ENCODE measurements at places on chromosomes 3 and 15.

DNA sequence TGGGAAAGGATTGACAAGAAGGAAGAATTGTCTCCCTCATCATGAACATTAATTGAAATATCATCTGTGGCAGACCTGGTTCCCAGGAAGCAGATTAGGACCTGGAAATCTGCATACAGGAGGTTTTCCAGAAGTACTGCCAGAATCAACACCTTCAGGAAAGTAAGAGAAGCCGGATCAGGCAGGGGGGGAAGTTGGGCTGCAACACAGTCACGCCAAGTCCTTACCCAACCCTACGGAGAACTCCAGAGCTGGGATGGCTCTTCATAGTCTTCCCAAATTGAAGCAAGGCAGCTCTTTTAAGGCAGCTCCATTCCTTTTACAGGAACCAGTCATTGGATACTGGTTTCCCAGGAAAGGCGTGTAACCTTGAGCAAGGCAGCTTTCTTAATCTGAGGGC is 35.2 kb upstream of the BFSP2 start:
- no peak for DNase-seq

DNA sequence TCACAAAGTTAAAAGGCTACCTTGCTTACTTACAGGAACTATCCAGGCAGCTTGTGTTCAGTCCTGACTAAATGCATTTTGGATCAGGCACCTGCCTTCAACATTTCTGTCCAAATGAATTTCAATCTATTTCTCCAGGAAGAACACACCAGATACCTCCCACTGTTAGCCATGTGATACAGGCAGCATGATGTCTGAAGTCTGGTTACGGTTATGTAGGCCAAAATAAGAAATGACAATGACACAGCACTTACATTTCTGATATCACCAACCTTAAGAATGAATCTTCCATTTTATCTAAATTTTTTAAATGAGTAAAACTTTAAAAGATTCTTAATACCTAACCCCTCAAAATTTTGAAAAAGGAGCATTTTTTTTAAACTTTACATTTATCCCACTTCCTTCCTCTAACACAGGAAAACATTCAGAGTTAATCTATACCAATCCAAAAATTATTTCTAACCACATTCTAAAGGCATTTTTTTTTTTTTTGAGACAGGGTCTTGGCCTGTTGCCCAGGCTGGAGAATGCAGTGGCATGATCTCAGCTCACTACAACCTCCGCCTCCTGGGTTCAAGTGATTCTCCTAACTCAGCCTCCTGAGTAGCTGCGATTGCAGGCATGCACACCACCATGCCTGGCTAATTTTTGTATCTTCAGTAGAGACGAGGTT is at the start of gene MAP4:
MAP4 (minus strand) TSS at position 116 of the 673 bp plus-strand sequence. CDS start 17,556 bp downstream, outside the sequence.
- DNase-seq = no peak

- no peak for DNase-seq
These were observed 458.1 kb downstream of the TBL1XR1 start for GRCh38 chr3:176739159-176739558.

DNA sequence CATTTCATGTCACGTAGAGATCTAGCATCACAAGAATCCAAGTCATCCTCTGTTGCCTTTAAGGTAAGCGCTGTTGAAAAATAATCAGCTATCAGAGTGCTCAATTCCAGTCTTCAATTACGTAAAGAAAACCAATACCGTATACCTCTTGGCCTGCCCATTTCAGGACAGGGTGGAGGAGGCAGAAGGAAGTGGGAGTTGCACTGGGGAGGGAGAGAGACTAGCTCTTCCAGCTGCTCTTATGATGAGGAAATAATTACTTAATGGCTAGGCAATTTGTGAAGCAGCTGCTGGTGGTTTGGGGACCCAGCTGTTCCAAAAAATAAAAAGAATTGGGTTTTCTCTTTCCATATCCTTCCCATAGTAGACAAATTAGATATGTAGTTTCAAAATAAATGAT is 365.8 kb upstream of the MCTP2 start:
- no peak for DNase-seq

DNA sequence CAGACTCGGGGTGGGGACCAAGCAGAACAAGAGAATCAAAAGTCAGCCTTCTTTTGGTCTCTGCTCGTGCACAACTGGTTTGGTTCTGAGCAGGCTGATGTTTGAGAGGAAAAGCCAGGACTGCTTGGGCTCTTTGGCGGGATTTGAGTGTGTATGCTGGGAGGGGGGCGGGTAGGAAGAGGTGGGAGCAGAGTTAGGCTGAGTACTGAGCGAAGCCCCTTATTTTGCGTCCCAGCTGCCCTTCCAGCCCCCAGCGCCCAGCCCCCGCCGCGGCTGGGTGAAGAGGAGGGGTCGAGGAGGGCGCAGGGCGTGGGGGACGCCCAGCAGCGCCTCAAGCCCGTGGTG is 153.5 kb upstream of the GOLIM4 start:
- DNase-seq = no peak

DNA sequence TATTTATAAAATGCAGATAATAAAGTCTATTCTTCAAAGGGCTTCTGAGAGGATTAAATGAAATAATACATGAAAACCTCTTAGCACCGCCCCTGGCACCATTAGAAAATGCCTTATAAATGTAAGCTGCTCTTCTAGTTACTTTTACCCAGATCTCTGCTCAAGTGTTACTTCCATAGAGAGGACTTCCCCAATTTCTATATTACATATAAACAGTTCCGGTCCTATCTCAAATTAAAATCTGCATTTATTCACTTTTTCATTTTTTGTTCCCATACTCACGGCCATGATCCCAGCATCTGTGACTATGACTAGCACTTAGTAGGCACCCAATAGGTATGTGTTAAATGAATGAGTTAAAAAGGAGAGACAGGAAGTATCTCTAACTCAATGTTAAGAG is 890.9 kb upstream of the CFAP20DC start:
- no peak for DNase-seq

- peak; percentile 15 for DNase-seq
These were observed 4.0 kb upstream of the SMCO1 start for GRCh38 chr3:196518966-196519717.

DNA sequence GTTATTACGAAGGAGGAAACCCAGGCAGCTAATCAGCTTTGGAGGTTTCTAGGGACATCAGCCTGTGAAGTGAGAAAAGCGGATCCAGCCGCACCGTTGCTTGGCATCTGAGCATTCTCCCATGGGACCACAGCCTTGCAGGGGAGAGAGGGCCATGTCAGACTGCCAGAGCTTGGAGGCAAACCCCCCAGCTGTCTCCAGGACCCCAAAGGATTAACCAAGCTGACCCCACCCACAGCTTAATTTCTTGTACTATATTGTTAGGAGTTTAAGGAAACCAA is 5.1 kb downstream of the IGDCC3 start:
- DNase-seq = no peak

GRCh38 chr3:66039590-66039887 is 821 bp upstream of the MAGI1 start:
- DNase-seq = no peak

- DNase-seq = no peak
These were observed 253.2 kb downstream of the BBX start for GRCh38 chr3:107775974-107776373.

GRCh38 chr3:151445273-151446001 is 15.4 kb downstream of the IGSF10 start:
- no peak for DNase-seq

- DNase-seq = no peak
These were observed 30.3 kb downstream of the CLRN1 start for GRCh38 chr3:150942221-150942620.

- DNase-seq = no peak
These were observed 142.8 kb downstream of the TGFBR2 start for GRCh38 chr3:30749230-30749629.

- no peak for DNase-seq
These were observed 253.4 kb downstream of the VGLL3 start for GRCh38 chr3:86737517-86737916.

- DNase-seq = no peak
These were observed 1.3 kb downstream of the NGLY1 start for GRCh38 chr3:25781758-25782594.

DNA sequence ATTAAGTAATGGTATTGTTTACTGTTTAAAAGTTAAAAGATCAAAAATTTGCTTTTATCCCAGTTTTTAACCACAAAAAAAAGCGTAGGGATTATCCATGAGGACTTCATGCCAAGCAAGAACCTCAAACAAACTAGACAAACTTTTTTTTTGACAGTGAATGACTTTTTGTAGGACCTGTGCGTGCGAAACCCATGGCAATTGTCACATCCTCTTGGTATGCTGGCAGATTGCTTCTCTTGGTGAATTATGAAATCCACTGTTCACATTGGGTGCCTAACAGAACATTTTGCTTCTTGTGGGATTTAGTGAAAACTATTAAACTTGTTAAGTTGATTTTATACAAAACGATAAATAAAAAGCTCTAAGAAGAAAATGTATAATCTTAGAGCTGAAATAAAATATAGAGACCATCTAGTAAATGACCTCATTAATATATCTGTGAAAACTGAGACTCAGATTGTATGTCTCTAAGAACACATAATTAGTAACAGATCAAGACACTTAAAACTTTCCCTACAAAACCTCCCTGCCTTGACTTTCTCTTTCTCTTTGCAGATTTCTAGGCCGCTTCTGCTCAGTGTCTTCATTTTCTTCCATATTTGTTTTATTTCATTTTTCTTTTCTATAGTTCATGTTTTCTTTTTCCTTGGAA is 87.3 kb upstream of the CGNL1 start:
- DNase-seq = no peak

DNA sequence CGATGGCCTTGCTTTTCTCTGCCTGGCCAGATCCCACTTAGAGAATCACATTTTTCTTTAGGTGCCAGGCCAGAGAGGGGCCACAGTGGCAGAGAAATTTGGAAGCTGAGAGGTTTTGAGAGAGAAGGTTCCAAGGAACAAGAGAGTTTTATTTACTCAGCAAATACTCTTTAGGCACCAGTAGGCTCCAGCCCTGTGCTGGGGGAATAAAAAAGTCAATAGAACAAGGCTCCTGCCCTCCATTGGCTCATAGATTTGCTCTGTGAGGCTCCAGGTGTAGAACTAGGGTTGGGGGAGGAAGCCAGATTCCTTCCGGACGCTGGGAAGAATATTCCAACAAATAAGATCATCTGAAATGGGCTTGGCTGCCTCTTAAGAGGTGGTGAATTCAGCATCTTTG is 59.9 kb downstream of the ST8SIA2 start:
- no peak for DNase-seq

GRCh38 chr15:89299896-89300295 is 34.7 kb downstream of the POLG start:
- DNase-seq = no peak

GRCh38 chr3:171169866-171170265 is 143.3 kb upstream of the SLC2A2 start:
- DNase-seq = no peak

- DNase-seq = no peak
These were observed 9.3 kb downstream of the LOXL1 start for GRCh38 chr15:73935547-73935946.

- DNase-seq = no peak
These were observed 102.4 kb downstream of the RAB11A start for GRCh38 chr15:65971741-65971995.

DNA sequence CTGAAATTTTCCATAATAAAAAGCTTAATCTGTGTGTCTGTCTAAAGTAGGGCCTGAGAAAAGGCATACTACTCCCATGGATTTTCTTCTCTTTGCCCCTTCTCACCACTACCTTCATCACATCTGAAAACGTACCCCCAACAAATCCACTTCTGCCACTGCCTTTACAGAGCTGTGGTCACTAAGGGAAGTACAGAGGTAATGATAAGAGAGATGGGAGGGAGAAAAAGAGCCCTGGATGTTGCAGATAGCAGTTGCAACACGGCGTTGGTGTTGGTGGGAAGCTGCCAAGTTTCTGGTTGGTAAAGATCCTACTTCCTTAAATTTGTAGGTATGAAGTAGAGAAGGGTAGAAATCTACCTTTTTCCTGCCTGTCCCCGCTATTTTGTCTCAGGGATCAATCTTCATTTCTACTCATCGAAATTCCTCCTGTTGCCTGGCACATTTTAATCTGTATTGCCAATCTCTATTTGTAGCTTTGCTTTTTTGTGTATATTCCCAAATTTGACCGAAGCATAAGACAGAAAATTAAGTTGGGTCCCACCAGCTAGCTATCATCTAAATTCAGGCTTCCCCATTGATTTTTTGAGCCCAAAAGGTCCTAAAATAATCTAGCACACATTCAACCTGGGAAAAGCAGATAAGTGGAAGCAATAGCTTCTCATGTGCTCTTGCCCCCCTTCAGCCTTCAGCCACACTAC is 102.9 kb downstream of the TFDP2 start:
- DNase-seq = no peak

GRCh38 chr3:189132231-189132671 is 39.5 kb upstream of the TPRG1 start:
- DNase-seq = peak; percentile 45

- DNase-seq = no peak
These were observed 10.6 kb downstream of the TP63 start for GRCh38 chr3:189641776-189642175.

DNA sequence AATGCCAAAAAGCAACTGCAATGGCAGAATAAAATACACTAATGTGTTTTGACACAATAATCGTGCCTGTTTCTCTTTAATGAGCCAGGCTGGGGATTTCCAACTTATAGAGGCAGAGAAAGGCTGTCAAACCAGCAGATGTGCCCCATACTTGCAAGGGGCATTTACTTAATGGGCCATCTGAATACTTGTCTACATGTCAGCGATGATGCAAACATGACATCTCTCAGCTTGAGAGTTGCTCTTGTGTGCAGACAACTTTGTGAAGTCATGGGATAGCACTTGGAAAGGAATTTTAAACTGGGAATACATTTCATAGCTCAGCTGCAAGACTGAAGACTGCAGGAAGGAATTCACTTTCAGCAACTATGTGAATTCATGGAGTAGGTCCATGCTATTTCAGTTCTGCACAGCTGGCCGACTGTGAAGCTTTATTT is 127.4 kb upstream of the ADAMTS9 start:
- DNase-seq = no peak

DNA sequence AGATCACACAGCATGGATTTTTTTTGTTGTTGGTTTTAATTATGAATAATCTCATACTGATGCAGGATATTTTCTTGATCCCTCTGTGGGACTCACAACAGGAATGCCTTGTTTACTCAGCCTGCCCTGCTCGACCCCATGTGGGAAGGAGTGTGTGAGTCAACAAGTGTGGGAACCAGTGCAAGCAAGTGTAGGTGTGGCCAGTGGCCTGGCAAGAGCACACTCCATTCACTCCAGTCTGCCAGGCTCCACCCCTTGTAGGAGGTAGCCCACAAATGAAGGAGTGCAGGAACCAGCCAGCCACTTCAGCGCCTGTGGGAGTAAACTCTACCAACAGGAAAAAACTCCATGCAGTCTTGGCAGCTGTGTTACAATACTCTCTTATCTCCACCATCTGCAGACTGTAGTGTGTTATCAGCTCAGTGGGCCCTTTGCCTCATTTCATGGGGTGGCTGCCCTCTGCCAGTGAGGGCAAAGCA is 393.6 kb downstream of the OTOL1 start:
- no peak for DNase-seq

GRCh38 chr15:69358850-69359249 is 55.3 kb upstream of the KIF23 start:
- no peak for DNase-seq

DNA sequence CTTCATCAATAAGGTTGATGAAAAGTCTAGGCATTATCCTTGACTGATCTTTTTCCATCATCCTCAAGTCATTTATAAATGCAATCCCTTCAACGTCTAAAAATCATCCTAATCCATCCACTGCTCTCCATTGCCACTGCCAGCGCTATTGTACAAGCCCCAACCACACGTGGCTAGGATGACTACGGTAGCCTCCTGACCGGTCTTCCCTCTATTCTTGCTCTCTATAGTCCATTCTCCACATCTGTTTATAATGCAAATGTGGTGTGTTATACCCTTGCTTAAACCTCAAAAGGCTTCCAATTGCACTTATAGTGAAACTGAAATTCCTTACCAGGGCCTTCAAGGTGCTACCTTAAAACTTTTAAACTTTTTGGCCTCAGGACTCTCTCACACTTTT is 410.6 kb upstream of the ADAMTS9 start:
- DNase-seq = no peak

GRCh38 chr3:190449801-190450200 is at the start of gene TMEM207:
Gene TMEM207 (minus strand): TSS chr3:190449901. CDS start chr3:190449809, 92 bp downstream.
- no peak for DNase-seq

Measured in stimulated activated CD4-positive, alpha-beta T cell treated with anti-CD3 and anti-CD28 coated beads, Interleukin-15, amount 100 ng/mL, for 1 hour (primary cell).